ENCODE measurements at places on chromosomes 6 and 20.

DNA sequence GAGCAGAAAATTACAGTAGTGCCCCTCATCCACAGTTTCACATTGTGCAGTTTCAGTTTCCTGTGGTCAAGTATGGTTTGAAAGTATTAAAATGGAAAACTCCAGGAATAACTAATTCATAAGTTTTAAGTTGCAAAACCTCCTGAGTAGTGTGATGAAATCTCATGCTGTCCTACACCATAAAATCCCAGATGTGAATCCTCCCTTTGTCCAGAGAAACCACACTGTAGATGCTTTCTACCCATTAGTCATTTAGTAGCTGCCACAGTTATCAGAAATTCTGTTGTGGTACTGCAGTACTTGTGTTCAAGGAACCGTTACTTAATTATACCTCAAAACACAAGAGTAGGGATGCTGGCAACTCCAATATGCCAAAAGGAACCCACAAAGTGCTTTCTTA lies 74.7 kb downstream of the PTCHD4 start:
- no peak for DNase-seq

GRCh38 chr6:31309641-31310040 lies 37.7 kb upstream of the HLA-C start:
- no peak for DNase-seq

DNA sequence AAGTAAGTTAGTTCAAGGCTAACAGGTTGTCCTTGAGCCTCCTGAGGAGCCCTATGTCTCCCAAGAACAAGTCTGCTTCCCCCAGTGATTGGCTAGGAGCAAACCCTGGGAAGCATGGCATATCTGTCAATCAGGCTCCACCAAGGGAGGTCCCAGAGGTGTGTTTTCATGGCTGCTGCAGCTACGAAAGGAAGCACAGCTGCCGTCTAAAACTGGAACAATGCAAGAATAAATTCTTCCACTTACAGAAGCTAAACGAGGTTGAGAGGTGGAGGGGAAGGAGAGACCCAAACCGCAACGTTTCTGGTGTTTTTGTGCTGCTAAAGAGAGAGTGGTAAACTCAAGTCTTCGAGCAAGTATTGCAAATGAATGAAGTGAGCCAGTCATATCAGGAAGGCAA lies 4.9 kb upstream of the PTGIS start:
- DNase-seq, result no peak

GRCh38 chr20:35018590-35019371 lies 63.1 kb downstream of the MYH7B start:
- no peak for DNase-seq

DNA sequence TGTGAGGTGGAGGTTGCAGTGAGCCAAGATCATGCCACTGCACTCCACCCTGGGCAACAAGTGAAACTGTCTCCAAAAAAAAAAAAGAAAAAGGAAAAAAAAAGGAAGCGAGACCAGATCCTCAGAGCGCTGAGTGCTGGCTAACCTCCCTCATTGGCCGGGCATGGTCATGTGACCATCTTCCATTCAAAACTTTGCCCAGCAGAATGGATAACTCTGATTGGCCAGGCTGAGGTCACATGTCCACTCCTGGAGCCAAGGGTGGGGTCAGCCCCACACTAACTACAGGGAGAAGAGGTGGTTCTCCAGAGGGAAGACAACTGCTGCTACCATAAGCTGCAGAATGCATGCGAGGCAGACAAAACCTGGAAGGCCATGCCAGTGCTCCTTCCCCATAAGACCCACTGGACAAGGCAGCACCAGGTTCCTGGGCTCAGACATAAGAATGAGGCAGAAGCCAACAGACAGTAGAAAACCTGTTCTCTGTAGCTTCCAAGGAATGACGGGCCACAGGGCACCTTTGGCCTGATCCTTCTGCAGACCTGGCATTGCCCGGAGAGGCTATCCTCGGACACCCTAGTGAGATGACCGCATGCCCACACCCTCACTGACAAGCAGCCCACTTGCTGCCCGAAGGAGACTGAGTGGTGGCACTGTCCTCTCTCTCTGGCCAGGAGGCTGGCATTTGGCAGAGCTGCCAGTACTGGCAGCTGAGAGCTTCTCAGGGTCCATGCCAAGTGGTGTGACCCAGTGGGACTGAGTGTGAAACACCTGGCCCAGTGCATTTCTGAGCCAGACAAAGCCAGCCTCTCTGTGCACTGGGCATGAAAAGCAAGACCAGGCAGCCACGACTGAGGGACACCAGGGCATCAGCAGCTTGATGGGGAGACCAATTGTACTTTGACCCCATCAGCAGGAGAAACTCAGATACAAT lies 311.9 kb upstream of the SULF2 start:
- DNase-seq, result no peak

- no peak for DNase-seq
Measured at GRCh38 chr6:161110028-161110779, 118.6 kb downstream of the MAP3K4 start.

DNA sequence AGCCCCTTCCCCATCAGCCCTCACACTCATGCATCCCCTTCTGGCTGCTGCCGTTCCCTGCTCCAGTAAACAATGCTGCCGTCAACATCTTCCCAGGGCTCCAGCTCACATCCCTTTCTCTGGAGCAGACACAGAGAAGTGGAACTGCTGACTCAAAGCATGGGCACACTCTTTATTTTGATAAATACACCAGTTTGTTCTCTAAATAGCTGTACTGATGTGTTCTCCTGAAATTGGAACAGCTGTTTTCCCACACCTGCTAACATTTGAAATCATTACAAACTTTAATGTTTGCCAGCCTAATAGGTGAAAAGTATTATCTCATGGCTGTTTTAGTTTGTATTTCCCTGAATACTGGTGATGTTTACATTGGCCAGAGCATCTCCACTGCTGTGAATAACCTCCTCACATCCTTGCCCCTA lies 102.1 kb upstream of the NXT1 start:
- DNase-seq, result no peak

DNA sequence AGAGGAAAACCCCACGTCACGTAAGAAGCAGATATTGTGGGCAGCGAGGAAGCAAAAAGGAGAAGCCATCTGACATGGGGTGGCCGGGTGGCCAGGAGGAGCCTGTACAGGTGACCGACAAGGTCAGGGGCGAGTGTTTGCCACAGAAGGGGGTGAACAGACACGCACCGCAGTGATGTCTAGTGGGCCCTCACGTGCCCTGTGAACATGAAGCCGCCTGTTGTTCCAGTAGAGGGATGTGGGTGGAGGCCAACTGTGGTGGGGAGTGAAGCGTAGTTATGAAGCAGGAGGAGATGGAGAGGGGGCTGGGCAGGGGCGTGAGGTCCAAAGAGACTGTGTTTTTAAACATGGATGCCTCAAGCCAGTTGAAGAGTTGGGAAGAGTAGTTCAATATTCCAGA lies 20.5 kb downstream of the MYT1 start:
- no peak for DNase-seq

- no peak for DNase-seq
Measured at GRCh38 chr6:49606721-49607390, 29.8 kb downstream of the RHAG start.

GRCh38 chr6:72374857-72375256 lies 247.0 kb upstream of the KCNQ5 start:
- DNase-seq, result no peak

- no peak for DNase-seq
Measured at GRCh38 chr6:76885861-76886301, 577.4 kb downstream of the HTR1B start.

- no peak for DNase-seq
Measured at GRCh38 chr6:82906951-82907350, 158.7 kb downstream of the UBE3D start.

DNA sequence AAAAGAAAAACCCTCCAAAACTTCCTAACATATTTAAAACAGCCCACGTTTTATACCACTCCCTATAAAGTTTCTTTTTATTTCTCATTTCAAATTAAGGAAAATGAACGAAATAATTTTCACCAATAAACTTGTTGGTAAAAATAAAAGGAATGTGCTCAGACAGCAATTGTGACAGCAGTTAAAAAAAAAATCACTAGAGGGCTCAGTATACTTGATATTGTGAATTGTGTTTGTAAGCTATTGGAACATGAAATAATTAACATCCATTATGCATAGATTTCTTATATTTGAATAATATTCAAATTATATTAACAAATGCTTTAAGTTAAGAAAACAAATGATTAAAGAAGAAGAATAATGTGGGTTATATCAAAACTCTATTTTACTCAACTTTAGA lies 105.5 kb downstream of the ASCC3 start:
- no peak for DNase-seq

DNA sequence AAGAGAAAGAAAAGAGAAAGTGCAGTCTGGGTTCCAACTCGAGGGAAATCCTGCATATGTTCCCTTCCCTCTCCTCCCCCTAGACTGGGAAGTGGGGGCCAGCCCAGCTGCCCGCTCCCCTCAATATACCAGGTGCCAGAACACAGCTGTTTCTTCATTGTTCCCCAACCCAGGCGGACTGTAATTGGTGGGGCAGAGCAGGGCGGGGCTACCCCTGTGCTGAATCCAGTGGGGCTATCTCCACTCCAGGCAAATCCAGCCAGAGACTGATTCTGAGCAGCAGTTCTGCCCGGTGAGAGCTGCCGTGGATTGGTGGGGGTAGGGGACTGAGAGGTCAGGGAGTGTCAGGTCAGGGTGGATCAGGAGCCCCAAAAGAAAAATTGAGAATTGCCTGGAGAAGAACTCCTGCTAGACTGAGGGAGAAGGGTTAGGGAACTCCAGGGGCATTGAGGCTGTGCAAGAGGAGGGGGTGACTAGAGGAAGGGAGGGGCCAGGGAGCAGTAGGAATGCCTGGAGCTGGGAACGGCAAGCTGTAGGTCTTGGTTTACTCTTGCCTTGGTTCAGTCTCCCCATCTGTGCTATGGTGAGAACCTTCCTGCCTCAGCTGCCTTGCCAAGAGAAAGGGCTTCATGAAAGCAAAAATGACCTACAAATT lies at the start of gene MYMX:
Gene MYMX (plus strand): TSS at position 250 of the 655 bp plus-strand sequence. CDS start 546 bp downstream, outside the sequence.
- no peak for DNase-seq

DNA sequence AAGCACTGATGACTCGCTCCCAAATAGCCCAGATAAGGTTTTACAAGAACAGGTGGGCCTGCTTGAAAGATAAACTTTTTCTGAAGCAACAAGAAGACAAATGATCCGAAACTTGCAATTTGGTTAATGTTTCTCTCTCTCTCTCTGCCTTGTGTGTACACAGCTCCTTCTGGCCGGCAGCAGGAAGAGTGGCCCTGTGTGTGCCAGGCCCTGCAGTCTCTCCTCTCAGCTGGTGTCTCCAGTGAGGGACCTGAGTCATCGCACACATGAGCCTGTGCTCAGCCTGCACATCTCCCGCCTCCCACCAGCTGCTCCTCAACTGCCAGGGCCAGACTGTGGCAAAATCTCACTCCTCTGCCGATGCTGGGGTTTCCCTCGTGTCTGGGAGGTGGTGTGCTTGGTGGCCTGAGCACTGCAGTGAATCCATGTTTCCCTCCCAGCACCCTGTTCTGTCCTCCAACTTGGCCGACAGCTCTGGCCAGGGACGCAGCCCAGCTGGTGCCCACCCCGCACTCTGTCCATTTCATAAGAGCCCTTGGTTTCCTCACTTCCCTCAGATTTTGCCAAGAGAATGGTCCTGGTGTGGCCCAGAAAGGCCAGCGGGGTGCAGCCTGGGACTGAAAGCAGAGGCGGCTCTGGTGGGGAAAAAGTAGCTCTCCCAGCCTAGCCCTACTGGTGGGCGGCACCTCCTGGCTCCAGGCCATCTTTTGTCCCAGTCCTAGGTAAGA lies 49.4 kb downstream of the ERMARD start:
- DNase-seq, result no peak

DNA sequence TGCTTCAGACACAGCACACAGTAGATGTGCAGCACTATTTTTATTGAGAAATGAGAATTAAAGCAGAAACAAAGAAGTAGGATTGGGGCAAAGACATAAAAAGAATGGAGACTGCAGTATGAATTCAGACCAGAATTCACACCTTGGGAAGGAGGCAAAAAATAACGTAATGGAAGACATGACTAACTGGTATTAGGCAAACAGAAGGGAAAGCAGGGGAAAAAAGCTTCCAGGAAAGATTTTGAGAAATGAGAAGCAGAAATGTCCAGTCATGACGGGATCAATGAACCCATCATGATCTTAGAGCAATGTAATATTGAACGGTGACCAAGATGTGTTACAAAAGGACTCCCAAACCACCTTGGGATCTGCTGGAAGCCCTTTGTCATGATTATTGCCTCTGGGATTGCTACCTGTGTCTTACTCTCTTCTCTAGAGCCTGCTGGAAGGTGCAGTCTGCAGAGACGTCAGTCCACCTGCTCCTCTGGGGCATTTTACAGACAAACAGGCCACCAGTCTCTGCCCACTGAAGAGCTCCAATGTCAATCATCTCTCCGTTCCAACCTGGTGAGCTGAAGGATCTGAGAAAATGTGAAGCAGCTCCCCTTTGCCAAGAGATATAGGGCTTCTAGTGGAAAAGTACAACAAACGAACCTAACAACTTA lies 8.7 kb downstream of the NUDT3 start:
- no peak for DNase-seq

GRCh38 chr6:133877116-133877515 lies 11.8 kb upstream of the TCF21 start:
- no peak for DNase-seq

DNA sequence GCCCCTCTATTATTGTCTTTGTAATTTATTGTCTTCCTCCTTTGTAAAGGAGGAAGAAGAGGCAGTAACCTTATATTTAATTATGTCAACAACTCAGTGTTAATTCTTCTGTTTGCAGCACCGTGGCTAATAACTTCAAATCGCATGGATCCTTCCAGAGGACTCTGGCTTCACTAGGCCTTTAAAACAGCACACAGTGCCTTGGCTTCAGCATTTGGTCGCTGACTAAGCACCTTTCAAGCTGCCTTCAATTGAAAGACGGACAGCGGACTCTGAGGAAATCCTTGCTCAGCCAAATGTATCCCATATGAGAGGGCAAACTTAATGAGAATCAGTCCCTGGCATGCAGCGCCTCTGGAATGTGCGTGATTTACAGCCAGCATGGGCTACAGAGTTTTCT lies 64.2 kb downstream of the SGK1 start:
- DNase-seq, result no peak

DNA sequence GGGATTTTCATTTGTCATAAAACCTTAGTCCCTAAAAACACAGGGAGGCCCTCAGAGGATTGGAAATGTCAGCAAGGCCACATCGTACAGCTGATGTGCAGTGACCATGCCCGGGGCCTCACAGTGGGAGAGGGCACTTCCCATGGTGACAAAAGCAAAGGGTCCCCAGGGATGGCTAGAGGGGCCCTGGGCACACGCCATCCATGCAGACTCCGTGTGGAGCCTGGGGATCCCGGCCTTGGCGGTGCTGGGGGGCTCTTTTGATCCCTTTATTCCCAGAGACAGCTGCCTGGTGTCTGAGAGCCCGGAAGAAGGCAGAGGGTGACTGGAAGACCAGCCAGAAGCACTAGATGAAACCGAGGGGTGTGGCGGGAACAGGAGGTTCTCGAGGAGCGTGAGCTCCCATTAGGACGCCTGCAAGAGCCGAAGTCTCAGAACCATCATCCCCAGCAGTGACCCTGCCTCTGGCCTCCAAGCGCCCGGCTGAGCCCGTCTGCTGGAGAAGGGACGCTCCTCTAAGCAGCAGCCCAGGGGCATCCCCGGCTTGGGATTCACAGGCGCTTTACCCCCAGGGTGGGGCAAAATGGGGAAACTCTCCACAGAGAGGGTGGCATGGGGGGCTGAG lies 49.1 kb upstream of the FRMD1 start:
- no peak for DNase-seq

GRCh38 chr20:35899064-35899463 lies 55.2 kb downstream of the SCAND1 start:
- no peak for DNase-seq

- no peak for DNase-seq
Measured at GRCh38 chr6:143119260-143119659, 58.6 kb downstream of the AIG1 start.

- no peak for DNase-seq
Measured at GRCh38 chr20:49964964-49965780, 17.6 kb upstream of the SNAI1 start.

Measured in activated CD4-positive, alpha-beta T cell treated with anti-CD3 and anti-CD28 coated beads, Interleukin-2, amount 50 U/mL, for 24 hours (primary cell).